ENCODE measurements at places on chromosomes 2 and 18.

- no peak for DNase-seq
Observed at GRCh38 chr2:182179176-182179575, 193.5 kb downstream of the PPP1R1C start.

GRCh38 chr18:50170004-50170403 is 24.9 kb downstream of the MYO5B start:
- DNase-seq, result no peak

DNA sequence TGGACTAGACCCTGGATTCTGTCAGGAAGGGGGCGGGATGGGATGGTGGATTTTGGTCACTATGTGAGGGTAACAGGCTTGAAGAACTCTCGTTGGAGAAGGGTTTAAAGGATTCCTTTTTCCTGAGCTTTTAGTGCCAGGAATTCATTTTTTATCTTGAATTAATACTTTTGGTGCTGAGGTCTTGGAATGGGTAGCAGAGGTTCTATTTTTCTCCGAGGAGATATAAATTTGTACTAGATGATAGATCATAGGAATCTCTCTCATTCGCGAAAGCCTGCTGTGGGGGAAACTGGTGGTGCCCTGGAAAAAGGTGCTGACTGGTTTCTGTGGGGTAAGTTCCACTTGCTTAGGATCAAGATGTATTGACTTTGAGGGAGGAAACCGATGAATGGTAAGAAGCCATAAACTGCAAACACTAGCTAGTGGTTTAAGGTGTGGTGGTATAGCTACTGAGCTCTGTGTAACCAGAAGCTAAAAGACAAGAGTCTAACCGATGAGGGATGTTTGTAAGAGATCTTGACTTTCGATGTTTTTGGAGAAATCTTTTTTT is 706 bp downstream of the AGPS start:
- peak; percentile 25 for DNase-seq

DNA sequence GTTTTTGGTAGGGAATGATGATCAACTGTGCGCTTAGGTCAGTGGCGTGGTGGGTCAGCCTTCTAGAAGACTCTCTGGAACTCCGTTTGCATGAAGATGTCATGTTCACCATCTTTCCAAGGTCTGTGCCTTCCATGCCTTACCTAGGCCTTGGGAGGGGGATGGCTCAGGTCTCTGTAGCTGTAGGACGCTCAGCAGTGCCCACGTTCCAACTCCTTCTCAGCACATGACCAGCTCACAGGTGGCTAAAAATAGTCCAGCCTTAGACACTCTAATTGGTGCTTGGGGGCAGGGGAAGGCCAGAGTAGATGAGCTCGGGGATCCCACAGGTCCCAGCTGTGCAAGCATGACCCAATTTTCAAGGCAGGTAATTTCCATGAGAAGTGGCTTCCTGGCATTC is 42.3 kb upstream of the TEX51 start:
- no peak for DNase-seq
